ENCODE measurements at places on chromosomes 16 and 17. TPM values are rescaled to one million over a fixed set of nuclear protein-coding genes. Genes with fewer than 3 reads are reported as not detected.

The ADAM11 gene
- not detected for total RNA-seq

The TBC1D3I gene
- not detected for total RNA-seq

The TMEM100 gene
- total RNA-seq, result 4.6 TPM

The CDK5RAP3 gene
- 101 TPM for total RNA-seq

The YBX2 gene
- 0.75 TPM for total RNA-seq

The C16orf54 gene
- 1.2 TPM for total RNA-seq

The SLC25A10 gene
- total RNA-seq, result 92.0 TPM

The SLC5A2 gene
- total RNA-seq, result not detected

The TBC1D16 gene
- total RNA-seq, result 17.4 TPM

The TMEM238L gene
- total RNA-seq, result not detected

The CDIP1 gene
- 19.1 TPM for total RNA-seq

The PRR15L gene
- total RNA-seq, result 0.25 TPM

The TNK1 gene
- 4.1 TPM for total RNA-seq

The CCL13 gene
- not detected for total RNA-seq

The KIF2B gene
- total RNA-seq, result not detected

The CRK gene
- total RNA-seq, result 50.3 TPM

The FBXW10B gene
- not detected for total RNA-seq

The SCNN1G gene
- total RNA-seq, result not detected

The MPV17L gene
- total RNA-seq, result 9.3 TPM

The MYH13 gene
- total RNA-seq, result not detected

The SLC2A4 gene
- total RNA-seq, result 1.5 TPM

The SCN4A gene
- 1.4 TPM for total RNA-seq

The TBC1D3K gene
- not detected for total RNA-seq

The AIPL1 gene
- not detected for total RNA-seq

The CORO6 gene
- 0.99 TPM for total RNA-seq

The ATF7IP2 gene
- total RNA-seq, result 13.6 TPM

The ZNF646 gene
- total RNA-seq, result 4.2 TPM

The TEKT3 gene
- not detected for total RNA-seq

The CES4A gene
- total RNA-seq, result 20.5 TPM

The C1QTNF8 gene
- not detected for total RNA-seq

The SCNN1B gene
- 0.13 TPM for total RNA-seq

The GDPD1 gene
- 3.2 TPM for total RNA-seq

The LITAFD gene
- not detected for total RNA-seq

The TBC1D3H gene
- total RNA-seq, result not detected

Data from right lobe of liver (tissue), 6 donors.